ENCODE measurements at places on chromosomes 3 and 15.

DNA sequence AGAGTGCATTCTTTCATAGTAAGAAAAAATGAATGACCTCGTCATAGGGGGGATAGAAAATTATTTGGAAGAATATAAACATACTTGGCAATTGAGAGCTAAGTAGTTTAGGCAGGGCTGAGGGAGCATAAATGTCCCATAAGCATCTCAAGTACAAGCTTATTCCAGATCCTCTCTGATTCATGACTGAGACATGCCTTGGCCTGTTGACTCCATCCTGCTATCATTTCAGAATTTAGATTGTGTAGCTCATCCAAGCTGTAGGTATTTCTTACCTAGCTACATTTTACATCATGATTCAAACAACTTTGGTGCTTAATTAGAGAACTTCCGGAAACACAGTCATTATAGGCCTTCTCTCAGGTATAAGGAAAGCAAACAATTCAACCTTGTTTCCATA, 12.3 kb downstream of the POGLUT1 start:
- no peak for DNase-seq

DNA sequence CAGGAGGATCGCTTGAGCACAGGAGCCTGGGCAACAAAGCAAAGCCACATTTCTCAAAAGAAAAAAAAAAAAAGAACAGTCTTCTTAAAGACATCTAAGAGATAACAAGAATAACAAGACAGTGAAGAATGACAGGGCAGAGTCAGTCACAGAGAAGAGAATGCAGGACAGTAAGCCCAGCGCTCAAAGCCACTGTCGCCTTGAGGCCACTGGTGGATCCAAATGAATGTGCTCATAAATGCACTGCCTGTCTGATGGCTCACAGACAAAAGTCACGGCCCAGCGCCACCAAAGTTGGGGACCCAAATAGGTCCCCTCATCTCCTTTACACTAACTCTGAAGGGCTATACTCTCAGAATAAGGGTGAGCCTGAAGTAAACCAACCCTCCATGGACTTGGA, 52.3 kb downstream of the FAM174B start:
- DNase-seq = no peak

GRCh38 chr3:167694121-167694520, 40.4 kb upstream of the WDR49 start:
- DNase-seq = no peak

DNA sequence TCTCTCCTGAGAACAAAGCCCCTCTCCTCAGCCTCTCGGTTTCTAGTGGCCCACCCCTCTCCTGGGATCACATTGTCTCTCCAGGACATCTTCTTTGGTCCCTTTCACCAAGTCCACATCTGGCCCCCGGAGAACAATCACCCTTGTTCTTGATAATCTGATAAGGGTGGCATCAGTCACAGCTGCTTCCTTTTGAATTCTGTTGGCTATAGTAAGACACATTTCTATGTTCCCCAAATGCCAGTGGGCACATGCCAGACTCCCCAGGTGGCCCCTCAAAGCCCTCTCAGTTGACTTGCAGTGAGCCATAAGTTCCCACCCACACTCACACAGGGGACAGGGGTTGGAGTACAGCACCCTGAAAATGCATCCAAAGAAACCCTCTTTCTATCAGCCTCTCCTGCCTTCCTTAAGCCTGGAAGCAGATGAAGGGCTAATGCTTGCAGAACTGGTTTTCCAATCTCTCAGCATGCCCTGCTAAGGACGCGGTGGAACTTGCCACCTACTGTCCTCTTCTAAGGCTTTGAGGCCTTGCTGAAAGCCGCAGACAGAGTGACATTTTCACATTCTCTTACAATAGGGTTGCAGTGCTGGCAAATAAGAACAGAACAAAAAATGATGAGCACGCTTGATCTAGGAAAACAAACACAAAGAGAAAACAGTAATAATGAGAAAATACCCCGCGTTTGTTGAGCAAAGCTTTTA, 101.3 kb upstream of the SLCO3A1 start:
- no peak for DNase-seq

DNA sequence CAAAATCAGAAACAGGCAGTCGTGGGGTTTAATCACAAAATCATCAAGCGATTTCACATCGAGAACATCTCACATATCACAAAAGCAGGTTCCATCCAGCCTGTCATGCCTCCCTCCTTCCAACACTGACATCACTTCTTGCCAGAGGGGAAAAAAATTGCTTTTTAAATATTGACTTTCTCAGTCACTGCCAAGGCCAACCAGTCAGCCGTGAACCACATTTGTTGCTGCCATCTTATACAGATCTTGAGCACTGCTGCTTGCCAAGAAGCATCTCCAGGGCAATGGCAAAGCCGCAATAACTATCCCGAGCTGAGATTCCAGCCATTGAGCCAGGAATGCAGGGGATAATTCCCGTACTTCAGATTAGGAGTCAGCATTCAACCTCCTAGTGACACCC, 174.6 kb downstream of the ANXA2 start:
- DNase-seq = no peak

DNA sequence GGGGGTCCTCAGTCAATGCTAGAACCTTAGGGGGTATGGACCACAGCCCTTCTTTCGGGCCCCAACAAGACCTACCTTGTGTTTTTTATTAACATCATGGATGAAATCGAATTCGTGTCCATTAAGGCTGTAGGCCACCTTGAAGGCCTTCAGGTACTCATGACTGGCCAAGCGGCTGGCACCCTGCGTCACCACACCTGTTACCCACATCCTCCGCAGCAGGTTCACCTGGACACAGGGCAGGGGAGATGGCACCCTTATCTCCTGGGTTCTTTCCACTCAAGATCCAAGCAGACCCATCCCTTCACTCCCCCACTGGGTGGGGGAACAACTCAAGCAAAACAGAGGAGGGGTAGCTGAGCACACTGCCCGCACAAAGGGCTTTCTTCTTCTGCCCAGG, 6.6 kb downstream of the MFGE8 start:
- no peak for DNase-seq

- no peak for DNase-seq
Observed at GRCh38 chr3:4506559-4507023, 13.4 kb downstream of the ITPR1 start.

DNA sequence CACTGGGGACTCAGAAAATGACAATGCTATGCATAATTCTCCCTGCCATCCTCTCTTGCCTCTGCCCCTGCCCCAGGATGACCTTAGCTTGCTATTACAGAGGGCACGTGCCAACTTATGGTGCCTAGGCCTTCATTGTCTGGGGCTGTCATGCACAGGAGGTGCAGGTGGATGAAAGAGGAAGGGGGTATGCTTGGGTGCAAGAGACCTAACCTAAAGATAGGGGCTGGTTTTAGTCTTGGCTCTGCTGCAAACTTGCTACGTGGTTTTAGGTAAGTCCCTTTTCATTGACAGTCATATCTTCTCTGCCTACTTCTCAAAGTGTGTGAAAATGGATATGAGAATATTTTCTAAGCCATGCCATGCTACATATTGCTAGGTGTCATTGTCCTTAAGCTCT, 161.3 kb downstream of the EPHB1 start:
- DNase-seq = no peak

DNA sequence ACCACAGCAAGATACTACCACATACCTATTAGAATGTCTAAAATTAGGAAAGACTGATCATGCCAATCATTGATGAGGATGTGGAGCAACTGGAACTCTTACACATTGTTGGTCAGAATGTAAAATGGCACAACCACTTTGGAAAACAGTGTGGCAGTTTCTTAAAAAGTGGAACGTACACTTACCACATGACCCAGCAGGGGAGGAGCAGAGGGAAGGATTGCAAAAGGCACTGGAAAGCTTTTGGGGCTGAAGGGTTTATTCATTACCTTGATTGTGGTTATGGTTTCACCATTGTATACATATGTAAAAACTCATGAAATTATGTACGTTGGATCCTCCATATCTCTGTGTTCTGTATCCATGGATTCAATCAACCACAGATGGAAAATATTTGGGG, 3.3 kb upstream of the EHD4 start:
- no peak for DNase-seq

- DNase-seq = no peak
Observed at GRCh38 chr15:84983711-84984110, 2.1 kb downstream of the PDE8A start.

- no peak for DNase-seq
Observed at GRCh38 chr3:65005486-65005885, 317.7 kb upstream of the ADAMTS9 start.

GRCh38 chr15:57090496-57090859, 172.0 kb downstream of the TCF12 start:
- no peak for DNase-seq

DNA sequence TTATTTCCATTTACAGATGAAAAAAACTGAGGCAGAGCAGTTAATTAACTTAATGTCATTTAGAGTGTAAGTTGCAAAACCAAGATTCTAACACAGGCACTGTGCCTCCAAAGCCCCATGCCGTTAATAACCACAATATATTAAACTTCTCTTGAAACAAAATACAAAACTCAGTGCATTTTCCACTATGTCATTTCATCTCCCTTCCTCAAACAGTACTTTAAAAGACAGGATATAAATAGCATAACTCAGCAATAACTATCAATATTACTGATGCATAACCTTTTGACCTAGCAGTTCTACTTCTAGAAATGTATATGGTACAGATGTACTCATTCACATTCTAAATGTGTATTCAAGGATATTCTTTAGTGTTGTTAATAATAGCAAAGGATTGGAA, 5.1 kb upstream of the TASOR start:
- no peak for DNase-seq

- DNase-seq = no peak
Observed at GRCh38 chr15:90322538-90322937, 29.5 kb upstream of the ZNF774 start.

DNA sequence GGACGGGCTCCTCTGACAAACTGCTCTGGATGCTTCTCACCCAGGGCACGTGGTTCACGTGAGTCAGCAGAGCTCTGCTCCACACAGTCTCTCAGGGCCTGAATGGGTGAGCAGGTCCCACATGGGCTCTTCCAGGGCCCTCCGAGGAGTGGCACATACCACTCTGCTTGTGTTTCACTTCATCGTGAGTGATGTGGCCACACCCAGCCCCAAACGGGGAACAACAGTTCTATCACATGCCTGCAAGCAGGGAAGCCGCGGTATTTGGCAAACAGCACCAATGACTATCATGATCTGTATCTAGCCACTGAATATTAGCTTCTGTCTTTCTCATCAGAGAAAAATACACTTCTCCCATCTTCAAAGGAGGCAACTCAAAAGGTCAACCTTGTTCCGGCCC, 352.8 kb downstream of the GABRG3 start:
- DNase-seq = no peak

DNA sequence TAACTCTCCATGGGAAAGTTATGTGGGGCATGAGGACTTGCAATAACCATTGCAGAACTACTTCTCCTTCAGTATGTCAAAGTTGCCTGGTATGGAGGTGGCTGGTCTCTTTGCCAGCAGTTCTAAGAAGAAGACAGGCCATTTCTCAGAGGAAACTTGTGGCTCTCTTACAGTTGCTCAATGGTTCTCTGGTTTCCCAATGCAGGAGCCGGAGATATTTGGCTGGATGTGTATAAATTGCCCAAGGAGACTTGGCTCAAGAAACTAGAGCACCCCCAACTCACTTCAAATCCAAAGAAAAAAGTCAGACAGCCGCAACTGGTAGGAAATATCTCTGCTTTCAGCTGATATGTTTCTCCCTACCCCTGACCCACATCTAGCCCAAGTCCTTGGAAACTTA, 24.2 kb downstream of the WDR93 start:
- no peak for DNase-seq

GRCh38 chr3:180176059-180176458, 139.3 kb upstream of the PEX5L start:
- DNase-seq = no peak

DNA sequence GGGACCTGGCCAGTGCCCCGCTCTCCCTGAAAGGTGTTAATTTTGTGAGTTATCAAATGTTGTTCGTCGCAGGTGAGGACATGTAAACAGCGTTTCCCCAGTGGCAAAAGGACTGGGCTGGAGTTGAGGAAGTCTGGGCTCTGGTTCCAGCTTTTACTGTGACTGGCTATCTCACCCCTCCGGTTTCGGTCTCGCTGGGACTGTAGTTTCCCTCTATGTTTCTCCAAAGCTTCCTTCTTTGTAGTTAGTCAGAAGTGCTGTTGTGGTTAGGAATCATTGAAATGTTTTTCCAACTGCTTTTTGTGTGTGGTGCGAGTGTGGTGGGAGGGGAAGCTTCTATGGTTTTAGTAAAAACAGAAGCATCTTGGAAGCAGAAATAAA, 990 bp upstream of the CLDN1 start:
- no peak for DNase-seq

GRCh38 chr3:183299976-183300375, 46.9 kb downstream of the B3GNT5 start:
- no peak for DNase-seq

DNA sequence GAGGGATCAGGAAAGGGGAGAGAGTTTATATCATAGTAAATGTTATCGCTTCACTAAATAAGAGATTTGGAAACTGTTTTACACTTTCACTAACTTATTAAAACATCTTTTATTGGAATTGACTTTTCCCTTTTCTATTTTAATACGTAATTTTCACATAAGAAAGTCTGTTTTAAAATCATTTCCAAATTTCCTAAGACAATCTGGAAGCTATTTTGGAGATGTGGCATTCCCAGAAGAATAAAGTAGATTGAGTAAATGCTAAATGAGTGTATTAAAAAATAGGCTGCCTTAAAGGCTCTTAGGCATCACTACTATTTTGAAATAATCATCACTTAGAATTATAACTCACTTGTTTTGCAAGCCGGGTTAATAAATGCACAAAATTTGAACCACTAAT, 763.5 kb downstream of the EDEM1 start:
- DNase-seq = no peak

GRCh38 chr15:31487811-31488436, 161.3 kb downstream of the KLF13 start:
- no peak for DNase-seq

DNA sequence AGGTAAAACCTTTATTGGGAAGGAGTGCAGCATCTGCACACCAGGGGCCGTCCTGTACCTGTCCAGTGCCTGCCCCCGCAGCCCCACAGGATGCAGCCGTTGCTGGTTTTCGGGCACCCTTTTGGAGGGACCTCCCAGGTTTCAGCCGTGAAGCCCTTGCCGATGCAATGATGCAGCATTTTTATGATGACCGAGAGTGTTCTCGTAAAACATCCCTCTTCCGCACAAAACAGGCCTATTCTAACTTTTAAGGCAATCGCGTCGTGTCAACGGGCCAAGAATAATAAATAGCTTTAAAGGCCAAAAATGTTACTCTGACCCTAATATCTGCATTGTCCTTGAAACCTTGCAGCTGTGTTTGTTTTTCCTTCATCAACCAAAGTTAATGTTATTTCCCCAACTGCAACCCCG, 126.1 kb downstream of the LRRK1 start:
- peak; percentile 54 for DNase-seq
